ENCODE measurements at places on chromosomes 6 and 20.

DNA sequence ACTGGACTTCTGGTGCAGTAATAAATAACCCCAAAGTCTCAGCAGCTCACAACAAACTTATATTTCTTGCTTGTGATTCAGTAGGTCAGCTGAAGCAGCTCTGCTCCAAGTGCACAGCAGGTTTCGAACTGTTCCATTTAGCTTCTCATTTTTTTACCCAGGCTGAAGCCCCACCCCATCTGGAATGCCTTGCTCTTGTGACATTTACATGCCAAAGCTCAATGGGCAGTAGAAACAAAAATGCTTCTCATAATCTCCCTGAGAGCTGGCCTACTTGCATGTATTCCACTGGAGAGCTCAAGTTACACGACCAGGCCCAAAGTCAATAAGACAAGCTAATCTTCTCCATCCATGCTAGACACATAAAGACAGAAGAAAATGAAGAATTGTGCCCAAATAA, 165.2 kb downstream of the HAO1 start:
- no peak for DNase-seq

DNA sequence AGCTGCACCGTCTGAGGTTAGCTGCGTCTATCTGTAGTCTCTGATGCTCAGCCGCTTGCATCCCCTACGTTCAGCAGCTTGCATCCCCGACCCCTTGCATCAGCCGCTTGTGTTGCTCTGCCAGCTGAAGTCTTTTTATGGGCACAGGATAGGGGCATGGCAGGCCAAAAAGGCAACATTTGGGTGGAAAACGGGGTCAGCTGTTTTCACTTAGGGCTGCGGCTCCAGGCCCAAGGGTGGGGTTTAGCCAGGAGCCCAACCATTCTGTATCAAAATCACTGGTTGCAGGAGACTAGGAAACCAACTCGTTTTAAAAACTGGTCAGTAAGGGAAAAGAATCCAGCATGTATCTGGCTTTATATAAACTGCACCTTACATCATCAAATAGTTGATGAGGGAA, 49.9 kb downstream of the FAM50B start:
- no peak for DNase-seq

- DNase-seq, result no peak
These were observed 199.9 kb downstream of the EPHA7 start for GRCh38 chr6:93219447-93219846.

DNA sequence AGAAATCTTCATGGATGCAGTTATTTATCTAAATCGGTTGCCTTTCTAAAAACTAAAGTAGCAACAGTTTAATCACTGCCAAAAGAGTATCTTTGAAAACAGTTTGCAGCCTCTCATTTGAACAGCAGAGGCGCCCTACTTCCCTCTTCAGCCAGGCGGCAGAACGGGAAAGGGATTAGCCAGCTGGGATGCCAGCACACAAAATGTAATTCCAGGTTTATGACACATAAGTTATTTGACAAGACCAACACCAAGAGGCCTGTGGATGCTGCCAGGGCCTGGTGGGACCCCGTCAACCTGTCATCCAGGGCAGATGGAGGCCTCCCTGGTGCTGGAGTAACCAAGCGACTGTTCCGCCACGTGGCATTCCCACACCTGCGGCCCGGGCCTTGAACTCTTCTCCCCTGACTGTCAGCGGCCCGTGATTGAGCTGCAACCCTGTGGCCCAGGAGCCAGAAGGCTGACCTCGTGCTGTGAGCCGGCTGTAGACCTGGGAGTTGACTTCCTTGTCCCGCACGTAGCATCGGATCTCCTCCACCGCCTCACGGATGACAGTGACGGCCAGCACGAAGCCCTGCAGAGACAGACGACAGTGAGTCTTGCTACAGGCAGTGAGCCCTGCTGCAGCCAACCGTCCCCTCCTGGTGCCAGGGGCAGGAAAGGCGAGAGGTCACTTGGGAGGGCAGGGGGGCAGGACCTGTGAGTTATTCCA, 55.5 kb downstream of the ATP9A start:
- DNase-seq, result no peak

- no peak for DNase-seq
These were observed 99.7 kb downstream of the PDE7B start for GRCh38 chr6:135951169-135951568.

DNA sequence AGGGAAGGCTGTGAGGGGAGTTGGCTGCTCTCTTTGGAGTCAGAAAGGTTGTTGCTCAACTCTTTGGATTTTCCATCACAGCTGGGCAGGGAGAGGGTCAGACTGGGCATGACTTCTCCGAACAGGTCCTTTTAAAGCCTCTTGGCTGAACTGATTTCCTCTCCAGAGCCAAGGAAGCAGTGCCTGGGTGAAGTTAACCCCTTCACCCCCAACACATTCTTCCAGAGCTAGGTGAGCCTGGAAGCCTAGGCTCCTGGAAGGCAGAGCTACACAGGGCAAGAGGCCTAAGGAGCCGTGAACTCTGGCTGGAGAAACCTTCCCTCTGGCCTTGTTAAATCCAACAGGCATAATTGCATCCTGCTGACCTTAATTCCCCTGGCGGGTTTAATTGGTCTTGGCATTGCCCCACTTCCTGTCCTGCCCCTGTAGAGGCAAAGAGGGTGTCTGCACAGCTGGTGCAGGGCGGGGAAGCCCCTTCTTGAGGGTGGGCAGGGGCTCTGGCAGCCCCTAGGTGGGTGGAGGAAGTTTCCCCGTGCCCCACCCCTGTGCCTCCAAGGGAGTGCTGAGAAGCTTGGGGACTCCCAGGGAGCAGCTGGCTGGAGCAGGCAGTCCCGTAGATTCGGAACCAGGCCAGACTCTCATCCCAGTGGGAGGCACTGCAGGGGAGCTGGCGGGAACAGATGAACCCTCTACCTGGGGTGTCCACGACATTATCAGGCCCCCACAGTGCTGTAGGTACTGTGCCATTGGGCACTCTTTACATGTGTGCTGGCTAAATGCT, 3.6 kb upstream of the MYLK2 start:
- no peak for DNase-seq

- DNase-seq, result no peak
These were observed 264.7 kb upstream of the SPTLC3 start for GRCh38 chr20:12744037-12744436.

GRCh38 chr20:42788707-42789106, 401.0 kb downstream of the PTPRT start:
- no peak for DNase-seq

DNA sequence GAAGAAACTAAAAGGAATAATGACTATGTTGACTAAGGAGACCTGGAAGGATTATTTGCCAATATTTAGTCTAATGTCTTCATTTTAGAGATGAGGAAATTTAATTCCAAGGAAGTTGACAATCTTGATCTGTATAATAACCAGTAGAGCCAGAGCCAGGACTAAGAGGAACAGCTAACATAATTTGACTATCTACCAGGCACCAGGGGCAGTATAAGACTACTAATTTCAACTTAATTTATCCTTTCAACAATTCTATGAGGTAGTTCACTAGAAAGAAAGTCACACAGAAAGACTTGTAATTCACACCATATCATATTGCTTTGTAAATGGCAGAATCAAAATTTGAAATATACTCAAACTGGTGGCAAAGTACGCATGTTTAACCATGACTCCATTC, 273.0 kb upstream of the STXBP5 start:
- no peak for DNase-seq

DNA sequence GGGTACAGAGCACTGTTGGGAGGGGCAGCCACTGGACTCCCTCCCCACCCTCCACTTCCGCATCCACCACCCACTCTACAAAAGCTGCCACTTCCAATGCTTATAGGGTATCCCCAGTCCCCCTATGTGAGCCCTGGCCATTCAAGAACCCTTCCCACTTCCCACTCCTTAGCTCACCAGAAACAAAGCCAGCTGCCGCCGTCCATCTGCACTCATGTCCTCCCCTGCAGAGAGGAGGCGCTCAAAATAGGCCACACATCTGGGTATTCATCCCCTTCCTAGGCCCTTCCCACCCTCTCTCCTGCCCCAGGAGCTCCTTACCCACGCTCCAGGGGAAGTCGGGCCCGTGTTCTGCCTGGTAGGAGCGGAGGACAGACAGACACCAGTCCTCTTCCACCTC, 6.5 kb upstream of the LY6G5C start:
- DNase-seq, result no peak

DNA sequence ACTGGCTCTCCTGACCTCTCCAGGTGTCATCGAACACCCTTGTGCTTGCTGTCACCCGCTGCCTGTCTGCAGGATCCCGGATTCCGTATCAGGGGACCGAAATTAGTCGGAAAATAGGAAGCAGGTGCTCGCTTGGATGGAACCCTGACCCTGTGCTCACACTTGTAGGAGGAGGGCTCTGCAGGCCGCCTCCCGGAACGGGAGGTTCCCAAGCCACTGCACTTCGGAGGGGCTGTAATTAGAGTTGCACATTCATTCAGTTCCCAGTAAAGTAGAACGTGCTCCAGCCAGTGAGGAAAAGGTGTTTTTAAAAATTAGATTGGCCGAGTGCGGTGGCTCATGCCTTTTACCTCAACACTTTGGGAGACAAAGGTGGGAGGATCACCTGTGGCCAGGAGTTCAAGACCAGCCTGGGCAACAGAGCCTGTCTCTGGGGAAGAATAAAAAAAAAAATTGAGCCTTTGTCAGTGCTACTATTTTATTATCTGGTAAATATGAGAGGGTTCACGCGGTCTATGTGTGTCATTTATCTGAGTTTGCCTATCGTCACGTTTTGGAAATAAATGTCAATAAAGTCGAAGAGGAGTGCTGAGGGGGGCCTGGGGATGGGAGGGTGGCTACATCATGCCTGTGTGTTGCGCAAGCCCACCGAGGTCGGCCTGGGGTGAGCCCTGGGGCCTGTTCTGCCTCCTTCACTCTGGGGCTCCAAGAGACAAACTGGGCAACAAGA, 1.5 kb upstream of the GMEB2 start:
- DNase-seq, result peak; percentile 72
